NCI-H1694 (cell line): ENCODE measurements at places on chromosomes 7 and 10.

DNA sequence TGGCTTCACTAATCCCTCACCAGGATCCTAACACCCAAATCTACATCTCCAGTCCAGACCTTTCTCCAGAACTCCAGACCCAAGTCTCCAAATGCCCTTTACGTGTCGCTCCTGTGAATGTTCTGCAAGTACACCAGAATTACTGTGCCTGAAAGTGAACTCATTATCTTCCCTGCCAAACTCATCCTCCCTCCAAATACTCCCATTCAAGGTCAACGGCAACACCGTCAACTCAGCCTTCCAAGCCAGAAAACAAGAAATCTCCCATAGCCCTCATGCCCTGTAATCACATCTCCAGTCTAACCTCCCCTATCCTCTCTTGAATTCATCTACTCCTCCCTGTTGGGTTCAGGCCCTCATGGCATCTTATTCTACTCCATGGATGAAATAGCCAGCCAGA is 12.3 kb downstream of the CREB3L2 start:
- DNase-seq, result no peak

DNA sequence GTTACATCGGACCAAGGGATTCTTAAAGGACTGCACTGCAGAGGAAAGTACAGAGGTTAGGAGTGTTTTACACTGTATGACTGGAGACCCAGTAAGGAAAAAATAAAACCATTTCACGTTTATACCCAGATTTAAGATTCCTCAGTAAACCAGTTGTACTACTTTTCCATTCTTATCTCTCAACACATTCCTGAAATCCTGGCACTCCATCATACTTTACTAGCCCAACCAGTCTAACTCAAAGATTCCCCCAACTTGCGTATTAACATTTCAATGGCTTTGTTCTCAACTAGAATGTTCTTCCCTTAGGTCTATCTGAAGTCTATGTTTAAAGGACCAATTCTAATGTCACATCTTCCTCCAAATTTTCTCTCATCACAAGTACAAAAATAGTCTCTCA is 8.0 kb downstream of the CCDC186 start:
- no peak for DNase-seq

DNA sequence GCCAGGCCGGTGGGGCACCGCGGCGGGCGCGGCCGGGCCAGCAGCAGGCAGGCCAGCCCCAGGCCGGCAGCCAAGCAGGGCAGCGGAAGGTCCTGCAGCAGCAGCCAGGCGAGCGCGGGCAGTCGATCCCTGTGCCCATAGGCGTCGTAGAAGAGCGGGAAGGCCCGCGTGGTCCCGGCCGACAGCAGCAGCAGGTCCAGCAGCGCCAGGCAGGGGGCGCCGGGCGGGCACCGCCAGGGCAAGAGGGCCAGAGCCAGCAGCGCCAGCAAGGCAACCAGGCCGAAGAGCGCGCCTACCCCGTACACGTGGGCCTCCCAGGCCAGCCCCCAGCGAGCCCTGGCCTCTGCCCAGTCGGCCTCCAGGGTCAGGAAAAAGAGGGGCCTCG is 8.4 kb upstream of the RBM28 start:
- no peak for DNase-seq

- DNase-seq, result no peak
These were observed 1.1 kb downstream of the SH3PXD2A start for GRCh38 chr10:103854265-103854685.

DNA sequence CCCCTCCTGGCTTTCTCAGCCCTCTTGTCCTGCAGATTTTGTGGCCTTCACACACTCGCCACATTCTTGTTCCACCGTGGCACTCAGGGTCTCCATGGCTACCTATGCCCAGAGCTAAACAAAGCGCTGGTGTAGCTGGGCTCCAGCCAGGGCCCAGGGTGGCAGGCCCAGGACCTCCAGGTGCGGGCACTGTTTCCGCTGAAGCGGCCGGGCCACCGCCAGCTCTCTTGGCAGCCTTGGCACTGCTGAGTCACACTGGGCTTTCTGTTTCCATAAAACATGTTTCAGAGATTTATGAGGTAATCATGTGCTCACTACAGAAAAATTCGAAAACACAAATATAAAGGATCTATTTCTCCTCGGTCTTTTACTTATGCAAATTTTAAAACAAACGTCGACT is 51.3 kb downstream of the AOC1 start:
- DNase-seq, result peak; percentile 65

DNA sequence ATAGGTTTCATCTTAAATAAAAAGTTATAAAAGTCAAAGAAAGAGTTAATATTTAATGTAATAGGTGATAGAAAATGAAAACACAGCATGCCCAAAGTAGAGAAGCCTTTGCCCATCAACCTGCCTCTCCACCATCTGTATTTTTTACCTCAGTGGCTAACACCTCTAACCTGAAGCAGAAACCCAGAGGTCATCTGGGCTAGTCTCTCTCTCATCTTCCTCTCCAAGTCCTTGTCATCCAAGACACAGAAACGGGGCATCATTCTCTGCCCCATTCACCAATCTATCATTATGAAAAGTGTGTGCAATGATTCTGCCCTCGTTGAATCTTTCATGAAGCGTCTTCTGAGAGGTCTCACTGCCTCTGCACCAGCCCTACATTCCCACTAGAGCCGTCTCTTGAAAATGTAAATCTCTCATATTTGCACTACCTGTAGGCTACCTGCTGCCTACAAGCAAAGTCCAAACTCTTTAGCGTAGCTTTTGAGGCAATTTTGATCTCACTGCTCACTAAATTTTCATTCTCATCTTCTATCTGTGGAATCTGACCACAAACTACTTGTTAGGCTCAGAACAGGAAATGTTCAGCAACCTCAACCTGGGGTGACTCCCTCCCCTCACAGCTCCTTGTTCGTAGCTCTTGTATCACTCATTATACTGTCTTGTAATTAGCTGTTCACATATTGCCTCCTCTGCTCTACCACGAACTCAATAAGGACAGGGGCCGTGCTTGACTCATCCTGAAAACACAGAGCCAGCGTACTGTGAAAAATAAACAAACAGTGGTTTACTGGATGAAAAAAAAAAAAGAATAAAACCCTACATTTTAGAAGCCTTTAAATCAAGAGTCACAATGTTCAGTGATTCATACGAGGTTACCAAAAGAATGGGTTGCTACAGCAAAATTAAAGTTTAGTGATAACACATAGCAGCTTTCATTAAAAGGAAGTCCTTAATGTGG is 83.1 kb downstream of the CTNNA3 start:
- no peak for DNase-seq

- DNase-seq, result no peak
These were observed 186.6 kb upstream of the CELF2 start for GRCh38 chr10:10831085-10831484.

DNA sequence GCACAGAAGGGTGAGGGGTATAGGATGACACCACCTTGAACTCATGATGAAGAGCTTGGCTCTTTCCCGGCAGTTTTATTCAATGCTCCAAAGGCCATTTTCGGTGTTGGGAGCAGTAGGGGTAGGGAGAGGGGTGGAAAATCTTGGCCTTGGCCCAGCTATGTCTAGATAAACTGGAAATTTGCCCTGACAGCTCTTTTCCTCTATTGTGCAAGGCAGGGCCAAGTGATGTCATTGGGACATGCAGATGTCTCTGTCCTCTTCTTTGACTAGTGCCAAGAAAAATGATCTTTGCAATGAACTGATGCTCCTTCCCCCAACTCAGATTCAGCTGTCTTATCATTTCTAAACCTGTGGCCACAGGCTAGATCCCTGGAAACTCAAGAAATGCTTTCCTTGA is 27.7 kb upstream of the PRKCQ start:
- no peak for DNase-seq

GRCh38 chr10:21169271-21169670 is 272.2 kb upstream of the NEBL start:
- DNase-seq, result no peak

DNA sequence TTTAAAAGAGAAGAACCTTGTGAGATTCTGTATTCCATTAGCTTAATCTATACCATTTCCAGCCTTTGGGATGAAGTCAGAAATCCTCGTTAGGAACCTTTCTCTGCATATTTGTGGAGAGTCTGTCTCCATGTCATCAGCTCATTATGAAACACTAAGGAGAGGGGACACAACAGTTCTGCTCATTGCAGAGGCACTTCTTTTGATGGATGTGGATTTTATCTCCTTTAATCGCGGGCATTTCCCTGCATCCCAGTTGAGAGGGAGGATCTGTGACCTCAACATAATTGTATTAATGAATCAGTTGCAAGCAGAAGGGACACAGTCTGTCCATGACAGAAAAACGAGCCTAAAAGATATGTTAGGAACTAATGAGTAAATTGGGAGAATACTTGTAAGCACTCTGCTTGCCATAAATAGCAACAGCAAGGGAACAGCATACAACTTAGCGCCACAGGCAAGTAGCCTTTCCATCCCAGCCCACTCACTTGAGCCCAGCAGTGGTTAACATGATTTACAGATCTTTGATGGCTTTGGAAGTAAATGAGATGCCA is 37.9 kb downstream of the SORCS1 start:
- DNase-seq, result no peak

DNA sequence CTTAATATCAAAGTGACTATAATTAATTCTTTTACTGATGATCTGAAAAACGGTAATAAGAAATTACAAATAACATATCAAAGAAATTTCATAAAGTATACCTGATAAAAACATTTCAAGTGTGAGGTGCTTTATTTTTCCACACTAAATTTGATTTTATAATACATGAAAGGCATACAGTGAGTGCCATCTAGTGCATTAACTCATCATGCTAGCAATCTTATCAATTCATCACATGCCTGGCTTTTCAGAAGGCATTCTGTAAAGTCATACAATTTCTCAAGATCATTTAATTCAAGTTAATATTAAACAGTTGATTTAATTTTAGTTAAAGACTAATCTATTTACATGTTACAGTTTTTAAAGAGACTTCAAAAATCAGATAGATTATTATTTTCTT is 1020.9 kb downstream of the GATA3 start:
- DNase-seq, result no peak

DNA sequence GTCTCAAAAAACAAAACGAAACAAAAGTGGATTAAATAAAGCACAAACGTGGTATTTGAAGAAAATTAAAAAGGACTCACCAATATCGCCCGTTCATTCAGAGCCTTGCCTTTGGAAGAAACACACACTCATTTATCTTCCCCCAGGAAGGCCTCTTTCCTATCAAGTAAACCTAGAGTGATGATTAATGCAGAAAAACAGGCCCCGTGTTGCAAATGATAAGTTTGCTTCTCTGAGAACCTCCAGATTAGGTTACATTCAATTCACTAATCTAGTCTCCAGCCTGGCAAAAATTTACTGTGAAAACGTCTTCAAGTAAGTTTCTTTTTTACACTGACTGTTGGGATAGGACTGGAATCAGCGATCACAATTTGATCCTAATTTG is 78.0 kb upstream of the C1GALT1 start:
- DNase-seq, result no peak

GRCh38 chr7:41323806-41324205 is 379.1 kb downstream of the INHBA start:
- no peak for DNase-seq

DNA sequence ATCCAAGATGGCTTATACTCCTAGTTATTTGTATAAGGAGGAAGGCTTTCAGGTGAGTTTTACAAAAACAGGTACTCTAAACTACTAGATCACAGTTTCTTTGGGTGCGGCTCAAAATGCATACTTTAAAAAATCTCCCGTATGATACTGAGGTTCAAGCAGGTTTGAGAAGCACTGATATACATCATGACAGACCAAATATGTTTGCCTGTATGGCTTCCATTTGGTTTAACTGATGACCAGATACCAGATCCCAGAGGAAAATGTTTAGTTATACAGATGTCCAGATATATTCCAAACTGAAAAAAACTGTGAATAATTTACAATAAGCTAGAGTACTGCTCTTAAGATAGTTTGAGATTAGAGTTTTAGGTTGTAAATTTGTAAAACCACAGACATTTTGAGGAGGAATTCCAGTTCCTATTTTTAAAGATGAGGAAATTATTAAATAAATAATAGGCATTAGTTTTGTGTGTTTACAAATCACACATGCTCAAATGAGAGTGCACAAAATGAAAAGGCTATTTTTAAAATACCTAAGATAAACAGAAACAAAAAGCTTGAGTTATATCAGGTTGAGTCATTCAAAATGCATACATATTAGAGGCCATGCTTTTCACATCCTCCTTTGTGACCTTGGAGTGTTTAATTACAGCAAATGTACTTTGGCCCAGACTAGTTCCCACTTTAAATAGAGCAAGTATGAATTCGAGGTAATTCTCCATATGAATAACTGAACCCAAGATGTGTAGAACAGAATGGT is 60.5 kb downstream of the SEMA3C start:
- no peak for DNase-seq

DNA sequence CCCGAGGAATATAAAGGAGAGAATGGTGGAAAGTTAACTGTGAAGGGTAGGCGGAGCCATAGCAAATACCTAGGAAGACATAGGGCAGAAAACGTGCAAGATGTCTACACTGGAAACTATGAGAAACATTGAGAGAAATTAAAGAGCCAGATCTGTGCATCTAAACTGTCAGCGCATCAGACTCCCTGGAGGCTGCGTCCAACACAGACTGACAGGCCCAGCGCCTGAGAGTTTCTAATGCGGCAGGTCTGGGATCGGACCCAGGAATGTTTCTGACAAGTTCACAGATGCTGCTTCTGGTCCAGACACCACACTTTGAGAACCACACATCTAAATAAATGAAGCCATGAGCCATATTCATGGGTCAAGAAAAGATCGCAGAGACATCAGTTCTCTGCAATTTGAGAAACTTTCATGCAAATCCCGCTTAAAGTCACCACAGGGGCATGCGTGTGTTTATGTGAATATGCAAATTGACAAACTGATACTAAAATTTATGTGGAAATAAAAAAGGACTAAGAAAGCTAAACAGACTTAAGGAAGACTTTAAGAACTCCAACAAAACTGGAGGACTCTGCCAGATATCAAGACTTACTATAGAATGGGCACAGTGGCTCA is 38.8 kb downstream of the PROSER2 start:
- DNase-seq, result no peak

DNA sequence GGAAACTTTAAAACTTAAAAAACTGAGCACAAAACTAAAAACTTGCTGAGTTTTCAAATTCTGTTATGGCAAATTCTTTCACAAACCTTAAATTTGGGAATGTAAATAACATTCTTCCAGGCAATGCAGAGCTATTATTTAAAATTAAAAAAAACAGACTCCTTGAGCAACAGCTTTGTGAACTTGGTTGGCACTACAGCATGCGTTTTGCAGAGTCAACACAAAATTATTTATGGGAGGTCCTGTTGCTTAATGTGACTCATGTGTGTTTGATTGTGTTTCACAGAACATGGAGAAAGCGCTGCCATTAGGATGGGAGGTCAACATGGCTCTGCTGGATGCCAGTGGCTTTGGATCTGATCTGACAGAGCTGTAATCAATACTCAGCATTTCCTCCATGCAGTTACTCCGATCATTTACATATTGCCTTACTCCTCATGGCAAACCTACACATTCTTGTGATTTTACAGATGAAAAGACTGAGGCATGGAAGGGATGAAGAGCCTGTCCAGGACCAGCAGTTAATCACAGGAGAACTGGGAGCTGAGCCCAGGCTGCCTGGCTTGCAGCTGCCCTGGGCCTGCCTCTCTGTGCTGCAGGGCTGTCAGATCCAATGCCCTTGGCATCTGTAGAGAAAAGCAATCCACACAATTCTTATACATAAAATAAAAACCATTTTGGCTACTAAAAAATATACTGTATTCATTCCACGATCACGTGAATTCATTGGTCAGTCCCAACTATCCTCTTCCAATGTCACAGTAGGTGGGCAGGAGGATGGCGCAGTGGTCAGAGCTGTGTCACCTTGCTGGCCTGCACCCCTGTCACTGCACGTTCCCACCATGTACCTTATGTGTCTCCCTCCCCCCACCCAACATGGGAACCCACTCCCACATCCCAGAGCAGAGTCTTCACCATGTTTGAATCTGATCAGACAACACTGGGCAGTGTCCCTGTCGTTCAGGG is 200.9 kb downstream of the CXCL12 start:
- no peak for DNase-seq

- DNase-seq, result no peak
These were observed 13.8 kb downstream of the IL15RA start for GRCh38 chr10:5963591-5963990.
